Choroid plexus epithelial cell (primary cell): ENCODE measurements at places on chromosomes 2 and 18.

- DNase-seq, result no peak
Measured at GRCh38 chr2:208708486-208708885, 301.9 kb downstream of the PTH2R start.

GRCh38 chr18:10579079-10579867 is 53.4 kb downstream of the NAPG start:
- peak; percentile 66 for DNase-seq

DNA sequence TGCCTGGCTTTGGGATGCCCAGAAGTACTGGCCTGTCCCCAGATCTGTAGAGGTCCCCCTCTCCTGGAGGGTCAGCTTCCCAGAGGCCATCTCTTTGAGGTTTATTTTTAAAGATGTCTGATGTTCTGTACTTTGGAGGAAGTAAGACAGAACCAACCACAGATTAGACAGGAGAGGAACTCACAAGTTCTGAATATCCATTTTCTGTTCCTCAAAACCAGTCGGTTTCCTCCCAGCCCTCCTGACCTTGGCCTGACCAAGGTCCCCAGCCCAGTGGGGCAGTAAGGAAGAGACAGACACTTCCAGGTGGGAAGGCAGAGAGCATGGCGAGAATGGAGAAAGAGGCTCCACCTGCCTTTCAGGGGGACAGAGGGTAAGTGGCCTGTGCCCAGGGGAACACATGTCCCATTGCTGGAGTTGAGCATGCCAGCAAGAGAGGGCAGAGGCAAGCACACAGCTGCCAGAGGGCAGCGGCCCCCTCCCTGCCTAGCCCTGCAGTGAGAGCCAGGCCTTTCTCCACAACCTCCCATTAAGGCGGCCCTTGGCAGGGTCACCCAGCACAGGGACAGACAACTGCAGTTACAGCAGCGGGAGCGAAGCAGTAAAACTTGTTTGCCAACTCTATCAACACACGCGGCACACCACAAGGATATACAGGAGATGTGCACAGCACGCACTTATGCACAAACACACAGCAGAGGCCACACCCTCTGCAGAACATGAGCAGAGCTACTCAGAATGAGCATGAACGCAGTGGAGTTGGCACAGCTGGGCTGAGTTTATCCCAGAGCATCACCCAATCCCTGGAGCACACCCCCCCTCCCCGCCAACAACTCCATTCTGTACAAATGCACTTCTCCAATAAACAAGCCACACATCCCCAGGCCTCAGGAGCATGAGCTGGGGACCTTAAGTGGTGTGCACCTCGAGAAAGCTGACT is 18.5 kb upstream of the SEMA4C start:
- no peak for DNase-seq

DNA sequence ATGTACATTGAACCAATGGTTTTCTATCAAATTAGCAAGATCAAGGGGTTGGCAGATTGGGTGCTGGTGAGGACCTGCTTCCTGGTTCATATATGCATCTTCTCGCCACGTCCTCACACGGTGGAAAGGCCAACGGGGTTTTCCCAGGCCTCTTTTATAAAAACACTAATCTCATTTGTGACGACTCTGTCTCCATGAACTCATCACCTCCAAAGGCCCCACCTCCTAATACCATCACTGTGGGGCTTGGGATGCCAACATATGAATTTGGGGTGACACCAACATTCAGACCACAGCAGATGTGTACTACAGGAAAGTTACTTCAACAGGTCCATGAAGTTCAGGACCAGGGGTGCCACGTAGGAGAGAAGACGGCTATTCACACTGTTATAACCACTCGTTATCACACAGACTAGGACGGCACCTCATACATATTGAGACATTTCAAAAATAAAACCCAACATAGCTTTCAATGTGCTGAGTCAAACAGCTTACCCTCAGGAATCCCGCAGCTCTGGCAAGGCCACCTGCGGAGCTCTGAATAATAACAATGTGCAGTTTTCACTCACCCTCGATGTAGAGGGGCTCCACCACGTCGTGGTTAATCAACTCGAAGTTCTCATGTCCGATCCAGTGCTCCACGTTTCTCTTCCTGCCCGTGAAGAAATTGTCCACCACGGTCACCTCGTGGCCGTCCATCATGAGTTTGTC is 49.3 kb downstream of the UXS1 start:
- DNase-seq, result peak; percentile 55

GRCh38 chr18:62723666-62724281 is 8.4 kb downstream of the PHLPP1 start:
- DNase-seq, result no peak

- DNase-seq, result no peak
Measured at GRCh38 chr2:15984368-15985255, 44.3 kb downstream of the MYCN start.

DNA sequence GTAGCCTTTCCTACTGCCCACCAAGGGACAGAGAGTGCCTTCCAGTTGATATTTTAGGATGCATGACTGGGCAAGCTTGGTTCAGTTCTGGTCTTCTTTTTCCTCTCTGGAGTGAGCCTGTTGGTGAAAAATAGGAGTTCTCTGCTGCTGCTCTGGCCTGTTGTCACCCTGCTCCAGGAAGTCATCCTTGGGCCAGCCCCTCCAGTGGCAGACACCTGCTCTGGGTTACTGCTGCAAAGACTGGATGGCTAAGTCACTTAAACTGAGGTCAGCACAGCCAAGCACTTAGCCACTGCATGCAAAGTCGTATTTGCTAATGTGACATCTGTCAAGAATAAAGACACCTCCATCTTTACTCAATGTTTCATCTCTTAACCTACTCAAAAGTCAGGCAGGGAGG is 219.6 kb upstream of the ID2 start:
- no peak for DNase-seq

DNA sequence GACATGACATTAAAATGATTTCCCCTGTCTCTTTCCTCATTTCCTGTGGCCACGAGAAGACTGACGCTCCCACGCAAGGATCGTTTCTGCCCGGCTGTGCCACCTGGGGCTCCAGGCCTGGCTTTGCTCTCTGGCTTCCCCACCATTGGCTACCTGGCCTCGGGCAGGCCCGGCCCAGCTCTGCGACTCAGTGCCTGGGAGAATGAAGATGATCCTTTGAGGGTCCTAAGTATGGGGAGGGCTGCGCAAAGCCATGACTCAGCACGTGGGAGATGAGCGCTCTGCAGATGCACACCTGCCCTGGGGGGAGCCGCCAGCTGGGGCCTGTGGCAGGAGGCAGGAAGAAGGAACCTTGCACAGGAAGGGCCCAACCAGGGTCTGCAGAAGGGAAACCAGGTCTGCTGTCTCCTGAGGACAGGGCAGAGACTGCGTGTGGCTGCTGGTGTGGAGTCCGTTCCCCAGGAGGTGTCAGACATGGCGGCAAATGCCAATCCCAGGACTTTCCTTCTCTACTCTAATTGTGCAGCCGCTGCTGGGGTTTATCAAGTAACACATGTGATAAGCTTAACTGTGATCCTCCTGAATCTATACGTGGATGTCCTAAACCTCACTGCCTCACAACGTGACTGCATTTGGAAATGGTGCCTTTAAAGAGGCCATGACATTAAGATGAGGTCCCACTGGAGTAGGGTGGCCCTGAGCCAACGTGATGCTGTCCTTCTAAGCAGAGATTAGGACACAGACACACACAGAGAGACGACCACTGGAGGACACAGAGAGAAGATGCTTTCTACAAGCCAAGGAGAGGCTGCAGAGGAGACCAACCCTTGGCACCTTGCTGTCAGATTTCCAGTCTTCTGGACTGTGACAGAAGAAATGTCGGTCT is 32.9 kb downstream of the MBP start:
- DNase-seq, result no peak

DNA sequence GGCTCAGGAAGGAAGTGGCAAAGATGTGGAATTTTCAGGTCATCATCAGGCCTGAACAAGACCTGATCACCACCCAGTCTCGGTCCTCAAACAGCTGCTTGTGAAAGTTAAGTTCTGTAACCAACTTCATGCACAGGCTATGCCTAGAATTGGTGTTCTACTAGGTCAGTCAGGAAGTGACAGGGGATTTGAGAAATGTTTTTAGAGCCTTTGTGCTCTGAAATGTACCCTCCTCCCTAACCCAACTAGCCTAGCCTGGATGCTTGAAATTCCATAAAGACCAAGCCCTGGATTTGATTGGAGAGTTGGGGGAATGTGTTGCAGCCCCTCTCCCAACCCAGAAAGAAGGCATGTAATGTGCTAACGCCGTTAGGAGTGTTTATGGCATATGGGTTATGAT is 63.3 kb downstream of the TGOLN2 start:
- DNase-seq, result peak; percentile 69

DNA sequence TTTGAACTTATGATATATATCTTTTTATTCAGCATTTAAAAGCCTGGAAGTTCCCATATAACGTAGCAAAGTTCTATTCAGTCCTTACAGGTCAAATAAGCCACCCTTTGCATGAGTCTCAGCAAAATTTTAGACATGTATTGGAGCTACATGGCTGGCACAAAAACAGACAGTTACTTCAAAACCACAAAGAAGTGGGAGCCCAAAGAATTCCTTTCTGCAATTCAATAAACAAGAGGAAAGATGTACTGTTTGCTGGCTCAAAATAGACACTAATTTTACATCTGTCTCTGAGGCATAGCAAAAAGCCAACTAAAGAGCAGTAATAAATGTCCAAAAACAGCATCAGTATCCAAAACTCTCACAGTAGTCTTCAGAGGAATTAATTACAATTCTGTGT is 87.0 kb downstream of the ZEB2 start:
- DNase-seq, result no peak

DNA sequence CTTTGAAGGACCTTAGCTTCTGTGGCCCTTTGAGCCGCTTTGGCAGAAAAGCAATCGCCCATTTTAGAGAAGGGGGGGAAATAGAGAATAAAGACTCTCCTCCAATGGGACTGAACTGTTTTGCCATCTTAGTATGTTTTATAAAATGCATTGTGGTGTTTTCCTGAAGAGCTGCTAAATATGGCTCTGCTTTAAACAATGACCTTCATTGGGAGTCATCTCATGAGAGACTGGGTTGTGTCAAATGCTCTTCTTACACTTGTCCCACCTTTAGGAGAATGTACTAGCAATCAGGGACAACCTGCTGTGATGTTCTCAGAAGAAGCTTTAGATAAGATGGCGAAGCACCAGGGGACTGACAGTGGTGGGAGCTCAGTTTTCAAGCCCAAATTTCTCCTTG is 418.9 kb upstream of the POU3F3 start:
- no peak for DNase-seq

DNA sequence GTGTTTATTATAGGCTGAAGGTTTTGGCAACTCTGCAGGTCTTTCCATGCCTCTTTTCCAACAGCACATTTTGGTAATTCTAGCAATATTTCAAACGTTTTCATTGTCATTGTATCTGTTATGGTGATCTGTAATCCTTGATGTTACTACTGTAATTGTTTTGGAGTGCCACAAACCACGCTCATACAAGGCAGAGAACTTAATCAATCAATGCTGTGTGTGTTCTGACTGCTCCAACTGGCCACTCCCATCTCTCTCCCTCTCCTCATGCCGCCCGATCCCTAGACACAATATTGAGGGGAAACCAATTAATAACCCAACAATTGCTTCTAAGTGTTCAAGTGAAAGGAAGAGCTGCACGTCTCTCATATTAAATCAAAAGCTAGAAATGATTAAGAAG is 32.9 kb downstream of the HDLBP start:
- no peak for DNase-seq

DNA sequence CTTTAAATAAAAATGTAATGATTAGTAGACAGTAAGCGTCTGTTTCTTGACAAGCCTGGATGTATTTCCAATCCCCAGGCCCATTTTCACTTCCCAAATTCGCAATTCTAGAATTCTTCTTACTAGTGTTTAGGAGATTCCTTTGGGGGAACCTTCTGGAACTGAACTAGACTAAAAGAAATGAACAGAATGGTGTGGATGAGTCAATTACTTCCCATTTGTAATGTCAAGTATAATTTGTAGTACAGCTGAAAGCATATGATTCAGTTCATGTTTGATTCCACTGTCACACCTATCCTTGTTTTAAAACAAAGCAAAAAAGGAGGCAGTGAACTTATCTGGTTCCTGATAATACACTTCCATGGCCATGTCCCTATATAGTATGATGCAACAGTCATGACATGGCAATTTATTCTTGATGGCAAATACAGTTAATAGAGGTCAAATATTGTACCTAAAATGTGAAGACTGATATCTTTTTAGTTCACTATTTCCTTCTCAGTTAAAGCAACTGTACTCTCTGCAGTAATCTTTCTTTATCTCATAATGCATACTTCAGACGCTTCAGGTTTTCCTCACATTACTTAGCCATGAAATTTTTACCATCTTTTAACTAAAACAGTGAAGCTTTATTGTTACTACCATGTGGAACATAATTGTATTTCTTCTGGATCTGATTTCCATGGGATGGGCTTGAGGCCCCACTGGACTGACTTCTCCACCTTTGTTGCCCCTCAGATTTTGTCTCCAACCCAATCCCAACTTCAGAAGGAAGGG is 2.0 kb downstream of the IDH1 start:
- DNase-seq, result no peak

GRCh38 chr2:2623939-2624338 is 292.9 kb upstream of the MYT1L start:
- DNase-seq, result no peak

DNA sequence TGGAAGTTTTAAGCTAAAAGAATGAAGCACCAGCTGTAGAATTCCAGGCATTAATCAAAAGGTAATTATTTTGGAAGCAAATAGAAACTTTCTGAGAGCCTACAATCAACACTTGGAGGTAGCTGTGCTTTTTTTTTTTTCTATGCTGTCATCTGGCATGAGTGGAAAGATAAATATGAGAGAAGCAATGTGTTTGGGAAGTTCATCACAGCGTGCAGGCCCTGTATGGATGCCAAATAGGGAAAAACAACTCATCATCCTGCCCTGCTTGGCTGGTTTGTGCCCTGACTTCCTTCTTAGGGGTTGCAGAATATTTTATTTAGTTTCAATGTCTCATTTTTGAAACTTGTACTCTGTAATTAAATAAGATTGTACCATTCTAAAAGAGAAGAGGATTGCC is 437.4 kb downstream of the PIK3C3 start:
- DNase-seq, result no peak

GRCh38 chr2:98944775-98945174 is 8.8 kb upstream of the CRACDL start:
- DNase-seq, result peak; percentile 52

GRCh38 chr2:240132651-240132980 is 3.5 kb downstream of the COPS9 start:
- DNase-seq, result no peak

- no peak for DNase-seq
Measured at GRCh38 chr2:54597153-54597848, 126.2 kb upstream of the EML6 start.

- DNase-seq, result peak; percentile 33
Measured at GRCh38 chr2:104734937-104735586, 118.9 kb upstream of the POU3F3 start.
